ENCODE measurements at places on chromosomes 7 and 10. TPM values are rescaled to one million over a fixed set of nuclear protein-coding genes. Genes with fewer than 3 reads are reported as not detected.

DNA sequence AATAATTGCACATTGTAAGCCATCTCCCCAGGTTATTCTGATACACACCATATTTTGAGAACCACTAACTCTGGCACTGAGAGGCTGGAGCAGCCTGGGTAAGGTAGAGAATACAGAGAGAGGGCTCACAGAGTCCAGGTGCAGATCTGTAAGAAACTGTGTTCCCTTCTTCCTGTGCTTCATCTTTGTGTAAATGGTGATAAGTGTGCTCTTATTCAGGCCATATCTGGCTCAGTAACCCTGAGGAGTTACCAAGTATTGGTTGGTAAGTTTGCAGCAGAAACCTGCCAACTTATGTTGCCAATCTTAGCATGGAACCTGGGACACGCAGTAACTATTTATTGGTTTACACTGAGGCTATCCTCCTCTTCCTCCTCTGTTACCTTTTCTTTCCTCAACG is 16.2 kb upstream of the ICA1 start:
- H3K27ac ChIP-seq: no peak overlapping the region
- no peak overlapping the region for H3K4me3 ChIP-seq
- DNase-seq: no peak
- no peaks in the 10 kb centered on the region for H3K27me3 ChIP-seq

- peaks cover 49% of the 10 kb centered on the region for H3K27me3 ChIP-seq
- no peak overlapping the region for H3K4me3 ChIP-seq
- no peak overlapping the region for H3K27ac ChIP-seq
- H3K4me1 ChIP-seq: no peaks in the 10 kb centered on the region
Measured at GRCh38 chr7:126806614-126807013, 446.1 kb downstream of the GRM8 start.

DNA sequence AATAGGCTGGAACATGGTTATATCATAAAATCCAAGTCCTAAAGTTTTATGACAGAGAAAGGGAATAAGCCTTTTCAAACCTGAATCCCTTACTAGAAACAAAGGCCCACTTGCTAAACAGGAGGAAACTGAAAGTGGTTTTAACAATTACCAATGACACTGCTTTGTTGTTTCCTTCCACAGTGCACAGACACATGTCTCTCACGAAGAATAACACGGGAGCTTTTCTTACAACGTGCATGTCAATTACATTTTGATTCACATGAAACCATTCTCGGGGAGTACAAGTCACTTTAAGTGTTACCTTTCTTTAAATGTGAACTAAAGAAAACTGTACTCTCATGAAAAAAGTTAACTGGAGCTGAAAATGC is 1.4 kb downstream of the MRPS33 start:
- H3K27ac ChIP-seq: no peak overlapping the region
- DNase-seq: no peak
- no peaks in the 10 kb centered on the region for H3K27me3 ChIP-seq
- H3K4me3 ChIP-seq: peak overlapping the region; percentile 92
- peaks cover 9% of the 10 kb centered on the region for H3K4me1 ChIP-seq

DNA sequence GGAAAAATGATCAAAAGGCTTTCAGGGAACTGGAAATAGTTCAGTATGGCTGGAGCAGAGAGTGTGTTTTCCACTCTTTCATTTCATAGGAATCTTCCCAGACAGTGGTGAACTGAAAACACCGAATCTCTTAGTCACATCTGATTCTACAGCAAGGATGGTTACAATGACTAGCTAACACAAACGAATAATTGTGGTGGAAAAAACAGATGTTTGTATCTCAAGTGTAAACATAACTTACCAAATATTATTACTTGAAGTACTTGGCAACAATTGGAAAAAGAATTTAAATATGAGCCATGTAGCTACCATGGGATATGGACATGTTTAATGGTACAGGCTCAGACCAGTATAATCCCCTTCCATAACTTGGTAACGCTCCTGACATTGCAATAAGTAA is 21.1 kb upstream of the BPGM start:
- H3K27me3 ChIP-seq: peaks cover 55% of the 10 kb centered on the region
- no peak overlapping the region for H3K4me3 ChIP-seq
- DNase-seq: no peak
- H3K36me3 ChIP-seq: no peaks in the 10 kb centered on the region
- H3K27ac ChIP-seq: no peak overlapping the region

DNA sequence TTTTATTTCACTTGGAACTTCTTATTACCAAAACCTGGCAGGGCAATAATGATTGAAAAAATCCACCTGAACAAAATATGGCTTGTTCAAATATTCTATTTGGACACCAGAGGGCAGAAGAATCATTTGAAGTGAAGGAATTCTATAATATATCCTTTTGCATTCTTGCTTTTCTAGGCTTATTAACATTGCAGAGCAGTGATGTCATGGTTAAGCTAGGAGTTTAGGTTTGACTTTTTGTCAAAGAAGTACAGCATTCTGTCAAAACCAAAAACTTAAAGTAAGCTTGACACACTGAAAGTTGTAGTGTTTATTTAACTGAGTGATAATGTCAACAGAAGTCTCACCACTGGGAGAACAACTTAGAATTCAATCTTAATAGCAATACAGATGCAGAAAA is 156.0 kb downstream of the SEMA3D start:
- H3K27ac ChIP-seq: no peak overlapping the region
- H3K4me1 ChIP-seq: no peaks in the 10 kb centered on the region
- H3K4me3 ChIP-seq: no peak overlapping the region
- no peaks in the 10 kb centered on the region for H3K27me3 ChIP-seq
- H3K36me3 ChIP-seq: no peaks in the 10 kb centered on the region

DNA sequence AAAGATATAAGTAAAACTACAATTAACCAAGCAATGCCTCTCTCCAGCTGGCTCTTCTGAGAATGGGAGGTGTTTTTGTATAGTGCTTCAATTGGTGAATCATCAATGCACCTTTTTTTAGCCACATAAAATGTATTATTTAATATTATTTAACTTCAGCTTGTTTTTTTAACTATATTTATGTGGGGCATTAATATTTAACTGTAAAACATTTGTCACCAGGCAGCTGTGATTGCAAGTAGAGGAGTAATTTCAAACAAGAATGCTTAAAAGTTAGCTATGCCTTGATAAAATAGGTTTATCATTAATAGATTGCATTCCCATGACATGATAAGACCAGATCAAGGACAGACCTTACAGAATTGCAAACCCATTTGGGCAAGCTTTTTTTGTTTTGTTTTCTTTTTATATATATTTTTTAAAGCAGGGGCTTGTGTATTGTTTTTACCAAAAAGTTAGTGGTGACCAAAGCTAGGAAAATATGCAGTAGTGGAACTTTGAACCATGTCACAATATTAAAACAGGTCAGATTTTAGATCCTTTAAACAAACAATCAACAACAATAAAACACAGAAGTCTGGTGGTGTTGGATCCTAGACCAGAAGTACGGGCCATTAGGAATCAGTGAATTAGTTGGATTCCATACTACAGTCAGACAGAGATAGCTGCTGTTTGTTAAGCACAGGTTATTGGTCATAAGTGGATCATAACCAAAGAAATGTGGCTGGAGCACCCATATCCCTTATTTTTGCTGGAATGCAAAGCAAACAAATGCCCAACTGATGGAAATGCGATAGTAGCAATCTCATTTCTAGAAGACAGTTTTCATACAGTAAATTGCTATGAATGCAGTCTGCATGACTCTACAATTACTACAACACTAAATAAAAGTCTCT is 2.9 kb downstream of the CAV2 start:
- peaks cover 31% of the 10 kb centered on the region for H3K4me1 ChIP-seq
- H3K36me3 ChIP-seq: peaks cover 26% of the 10 kb centered on the region
- H3K4me3 ChIP-seq: no peak overlapping the region
- no peaks in the 10 kb centered on the region for H3K27me3 ChIP-seq
- no peak for DNase-seq
- H3K27ac ChIP-seq: no peak overlapping the region

- no peak for DNase-seq
- H3K36me3 ChIP-seq: no peaks in the 10 kb centered on the region
- no peaks in the 10 kb centered on the region for H3K27me3 ChIP-seq
Measured at GRCh38 chr10:33501161-33501560, 166.7 kb upstream of the NRP1 start.

DNA sequence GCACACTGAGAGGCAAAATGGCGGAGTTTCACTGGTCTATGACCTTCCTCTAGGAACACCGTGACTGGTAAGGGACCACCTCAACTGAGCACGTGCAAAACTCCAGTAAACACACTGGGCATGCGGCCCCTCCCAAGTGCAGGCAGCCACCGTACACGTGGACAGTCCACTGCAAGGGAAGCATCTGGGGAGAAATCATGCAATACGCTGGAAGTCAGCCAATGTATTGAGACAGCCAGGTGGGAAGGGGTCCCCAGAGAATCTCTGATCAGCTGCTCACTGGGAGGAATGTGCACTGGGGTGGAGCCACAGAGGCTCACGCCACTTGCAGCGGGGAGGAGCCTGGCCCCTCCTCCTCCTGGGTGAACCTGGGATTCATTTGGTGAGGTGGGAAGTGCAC is 49.3 kb downstream of the CFAP46 start:
- H3K4me3 ChIP-seq: no peak overlapping the region
- H3K4me1 ChIP-seq: no peaks in the 10 kb centered on the region
- H3K27me3 ChIP-seq: peaks cover 69% of the 10 kb centered on the region
- no peak overlapping the region for H3K27ac ChIP-seq
- DNase-seq: no peak
- no peaks in the 10 kb centered on the region for H3K36me3 ChIP-seq

DNA sequence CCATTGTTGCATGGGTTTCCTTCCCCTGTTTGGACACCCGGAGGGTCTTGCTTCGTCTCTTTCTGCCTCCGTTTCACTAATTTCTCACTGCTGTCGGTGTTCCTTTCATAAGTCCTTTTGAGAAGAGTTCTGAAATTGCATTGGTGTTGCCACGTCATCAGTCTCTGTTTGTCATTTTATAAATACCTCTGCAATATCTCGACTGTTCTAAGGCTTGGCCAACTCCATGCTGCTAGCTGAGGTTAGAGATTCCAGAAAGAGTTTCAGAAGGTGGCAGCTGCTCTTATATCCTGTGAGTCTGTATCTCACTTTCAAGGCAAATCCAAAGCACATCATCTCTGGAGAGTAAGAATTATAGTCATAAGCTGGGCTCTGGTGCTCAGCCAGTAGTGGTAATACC is 148.0 kb upstream of the INSYN2A start:
- no peaks in the 10 kb centered on the region for H3K27me3 ChIP-seq
- H3K4me1 ChIP-seq: no peaks in the 10 kb centered on the region
- no peaks in the 10 kb centered on the region for H3K36me3 ChIP-seq
- no peak overlapping the region for H3K27ac ChIP-seq
- H3K4me3 ChIP-seq: no peak overlapping the region

- H3K4me3 ChIP-seq: no peak overlapping the region
- DNase-seq: no peak
- H3K4me1 ChIP-seq: no peaks in the 10 kb centered on the region
- no peaks in the 10 kb centered on the region for H3K36me3 ChIP-seq
- no peaks in the 10 kb centered on the region for H3K27me3 ChIP-seq
- no peak overlapping the region for H3K27ac ChIP-seq
Measured at GRCh38 chr10:129870474-129870757, 93.7 kb downstream of the EBF3 start.

DNA sequence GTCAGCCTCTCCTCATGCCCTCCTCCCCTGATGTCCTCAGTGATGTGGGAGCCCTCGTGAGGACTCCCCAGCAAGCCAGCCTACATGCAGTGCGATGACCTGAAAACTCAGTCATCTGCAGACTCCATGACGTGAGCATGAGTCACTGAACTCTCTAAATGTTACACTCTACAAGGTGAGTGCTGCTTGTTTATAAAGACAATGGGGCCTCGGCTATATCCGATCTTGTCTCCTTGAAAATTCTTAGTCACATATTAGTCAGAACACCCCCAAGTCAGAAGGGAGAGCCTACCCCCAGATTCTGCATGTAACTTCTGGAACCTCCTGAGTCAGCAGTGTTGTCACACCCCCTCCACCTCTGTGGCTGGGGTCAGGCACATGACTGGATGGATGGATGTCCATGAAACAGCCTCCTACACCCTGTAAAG is 673.8 kb downstream of the INHBA start:
- no peaks in the 10 kb centered on the region for H3K27me3 ChIP-seq
- H3K4me3 ChIP-seq: peak overlapping the region; percentile 1
- peak overlapping the region; percentile 73 for H3K27ac ChIP-seq
- H3K36me3 ChIP-seq: peaks cover 8% of the 10 kb centered on the region
- H3K4me1 ChIP-seq: peaks cover 63% of the 10 kb centered on the region

DNA sequence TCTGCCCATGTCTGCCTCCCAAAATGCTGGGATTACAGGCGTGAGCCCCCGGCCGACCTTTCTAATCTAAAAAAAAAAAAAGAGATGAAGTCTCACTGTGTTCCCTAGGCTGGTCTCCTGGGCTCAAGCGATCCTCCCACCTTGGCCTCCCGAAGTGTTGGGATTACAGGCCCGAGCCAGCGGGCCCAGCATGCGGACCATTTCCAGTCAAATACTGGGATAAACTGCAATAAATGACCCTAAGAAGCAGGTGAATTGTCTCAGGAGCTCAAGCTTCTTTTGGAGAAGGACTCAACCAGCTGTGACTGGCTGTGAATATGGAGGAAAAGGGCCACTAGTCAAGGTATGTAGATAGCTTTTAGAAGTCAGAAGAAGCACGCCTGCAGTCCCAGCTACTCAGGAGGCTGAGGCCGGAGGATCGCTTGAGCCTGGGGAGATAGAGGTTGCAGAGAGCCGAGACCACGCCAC is 550 bp upstream of the CREM start:
- no peaks in the 10 kb centered on the region for H3K27me3 ChIP-seq
- DNase-seq: no peak
- peak overlapping the region; percentile 86 for H3K27ac ChIP-seq
- H3K36me3 ChIP-seq: peaks cover 35% of the 10 kb centered on the region
- H3K4me3 ChIP-seq: peak overlapping the region; percentile 83
- H3K4me1 ChIP-seq: no peaks in the 10 kb centered on the region

GRCh38 chr10:131963811-131964210 is 17.9 kb downstream of the BNIP3 start:
- no peak overlapping the region for H3K27ac ChIP-seq
- H3K4me1 ChIP-seq: no peaks in the 10 kb centered on the region
- DNase-seq: no peak
- H3K4me3 ChIP-seq: no peak overlapping the region
- no peaks in the 10 kb centered on the region for H3K27me3 ChIP-seq

DNA sequence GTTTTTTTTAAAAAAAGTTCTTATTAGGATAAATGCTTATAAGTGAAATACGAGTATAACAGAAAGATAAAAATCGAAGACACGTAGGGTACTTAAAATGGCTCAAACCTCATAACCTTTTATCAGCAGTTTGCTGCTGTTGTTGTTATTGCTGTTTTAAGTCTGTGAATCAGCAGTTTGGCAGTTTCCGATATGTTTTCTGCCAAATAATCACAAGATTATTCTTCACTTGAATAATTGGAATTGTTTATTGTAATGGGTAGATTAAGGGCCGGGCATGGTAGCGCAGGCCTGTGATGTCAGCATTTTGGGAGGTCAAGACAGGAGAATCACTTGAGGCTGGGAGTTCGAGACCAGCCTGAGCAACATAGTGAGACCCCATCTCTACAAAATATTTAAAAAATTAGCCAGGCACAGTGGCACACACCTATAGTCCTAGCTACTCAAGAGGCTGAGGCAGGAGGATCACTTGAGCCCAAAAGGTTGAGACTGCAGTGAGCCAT is 177.6 kb downstream of the VTI1A start:
- no peaks in the 10 kb centered on the region for H3K27me3 ChIP-seq
- H3K4me1 ChIP-seq: peaks cover 7% of the 10 kb centered on the region
- DNase-seq: no peak
- no peak overlapping the region for H3K4me3 ChIP-seq
- no peaks in the 10 kb centered on the region for H3K36me3 ChIP-seq

The SLC18A2 gene
- not detected for total RNA-seq

The WEE2 gene
- total RNA-seq: not detected

The NFE2L3 gene
- 108 TPM for total RNA-seq

The PARD3 gene
- total RNA-seq: 62.4 TPM

The FANK1 gene
- total RNA-seq: 1.6 TPM

The NPY4R gene
- total RNA-seq: not detected

The SYT15B gene
- total RNA-seq: 0.24 TPM

The C7orf33 gene
- not detected for total RNA-seq

The SKIDA1 gene
- 0.40 TPM for total RNA-seq

The SEMA4G gene
- total RNA-seq: 15.9 TPM

Measured in Calu3 (cell line).